ENCODE measurements at places on chromosomes 2 and 18. TPM values are rescaled to one million over a fixed set of nuclear protein-coding genes. Genes with fewer than 3 reads are reported as not detected.

The HOXD13 gene
- not detected for total RNA-seq

The ITM2C gene
- 25.3 TPM for total RNA-seq

The NAB1 gene
- total RNA-seq = 32.5 TPM

The ABCB11 gene
- total RNA-seq = not detected

The MC4R gene
- not detected for total RNA-seq

The KDSR gene
- 80.4 TPM for total RNA-seq

The G6PC2 gene
- total RNA-seq = not detected

The IFIH1 gene
- total RNA-seq = 8.3 TPM

The ATOH8 gene
- total RNA-seq = not detected

The CCL20 gene
- total RNA-seq = 10.0 TPM

The ALPP gene
- not detected for total RNA-seq

The FSHR gene
- total RNA-seq = not detected

The PROC gene
- 0.19 TPM for total RNA-seq

The OR6B2 gene
- total RNA-seq = not detected

The CENPA gene
- 21.3 TPM for total RNA-seq

The TDRD15 gene
- total RNA-seq = not detected

The PDE11A gene
- not detected for total RNA-seq

The ERMN gene
- not detected for total RNA-seq

The CDH20 gene
- total RNA-seq = not detected

The MYOM1 gene
- total RNA-seq = 0.04 TPM

The TMEM169 gene
- under 0.01 TPM for total RNA-seq

The M1AP gene
- total RNA-seq = not detected

The HJURP gene
- total RNA-seq = 10.9 TPM

The LAMA1 gene
- total RNA-seq = 20.2 TPM

The SERPINB7 gene
- 8.7 TPM for total RNA-seq

The ABCG8 gene
- total RNA-seq = not detected

The SCTR gene
- not detected for total RNA-seq

The FLACC1 gene
- total RNA-seq = not detected

The EML6 gene
- 0.04 TPM for total RNA-seq

The KCMF1 gene
- total RNA-seq = 57.9 TPM

The TFCP2L1 gene
- 16.7 TPM for total RNA-seq

The RNF125 gene
- total RNA-seq = 1.5 TPM

The COPS7B gene
- total RNA-seq = 32.8 TPM

The LHCGR gene
- total RNA-seq = not detected

The SKOR2 gene
- not detected for total RNA-seq

The COL4A3 gene
- not detected for total RNA-seq

The GCG gene
- total RNA-seq = not detected

The KHK gene
- total RNA-seq = 1.7 TPM

The DSC3 gene
- 64.9 TPM for total RNA-seq

The NYAP2 gene
- not detected for total RNA-seq

The RESP18 gene
- not detected for total RNA-seq

The CLK1 gene
- 21.7 TPM for total RNA-seq

The ITGA4 gene
- total RNA-seq = 26.6 TPM

The MERTK gene
- not detected for total RNA-seq

The SP140L gene
- total RNA-seq = 3.8 TPM

The UGT1A7 gene
- 0.16 TPM for total RNA-seq

The TMEM87B gene
- 21.6 TPM for total RNA-seq

The EVX2 gene
- total RNA-seq = not detected

The COMMD1 gene
- total RNA-seq = 47.8 TPM

The CSRNP3 gene
- 5.9 TPM for total RNA-seq

The ZNF396 gene
- 0.08 TPM for total RNA-seq

The PGAP1 gene
- total RNA-seq = 3.4 TPM

The CHRNG gene
- not detected for total RNA-seq
